Right forelimb (tissue), 1 donor: ENCODE measurements at places on chromosomes 2 and 18.
A peak's percentile ranks its signal among the peaks of the same experiment; 100 is the strongest.

DNA sequence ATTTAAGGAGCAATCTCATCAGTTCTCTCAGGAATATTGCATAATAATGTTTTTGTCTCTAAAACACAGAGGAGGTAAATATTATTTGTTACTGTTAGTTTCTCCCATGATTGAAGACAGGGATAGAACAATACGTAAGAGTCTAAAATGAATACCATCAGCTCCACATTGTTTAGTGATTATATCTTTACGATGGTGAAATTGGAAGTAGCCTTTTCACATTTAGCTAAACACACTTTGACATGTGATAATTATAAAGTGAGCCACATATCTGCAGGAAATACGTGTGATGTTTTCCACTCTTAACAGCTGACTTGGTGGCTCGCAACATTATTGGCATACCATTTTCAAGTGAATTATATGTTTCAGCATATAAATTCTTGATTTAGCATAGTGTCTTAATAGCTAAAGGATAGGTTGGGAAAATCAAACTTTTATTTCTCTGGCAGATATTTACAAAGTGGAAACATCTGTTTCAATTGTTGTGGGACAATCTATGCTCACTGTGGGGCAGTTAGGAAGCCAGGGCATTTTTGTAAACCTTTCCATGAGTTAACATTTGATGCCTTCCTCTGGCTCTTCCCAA is 208.1 kb upstream of the RASGRP3 start:
- no peak for DNase-seq

DNA sequence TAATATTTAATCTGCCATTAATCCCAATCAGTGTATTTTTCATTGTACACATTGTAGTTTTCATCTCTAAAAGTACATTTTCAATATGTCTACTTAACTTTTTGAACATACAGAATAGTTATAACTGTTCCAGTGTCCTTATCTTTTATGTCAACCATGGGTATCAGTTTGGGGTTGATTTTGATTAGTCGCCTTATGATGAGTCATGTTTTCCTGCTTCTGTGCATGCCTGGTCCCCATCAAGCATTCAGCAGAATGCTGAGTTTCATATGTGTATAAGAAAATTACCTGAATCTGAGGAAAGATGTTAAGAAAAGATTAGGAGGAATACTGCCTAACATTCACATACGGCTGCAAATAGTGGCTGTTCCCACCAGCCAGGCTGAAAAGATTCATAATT is 17.7 kb downstream of the SPDYA start:
- no peak for DNase-seq

GRCh38 chr2:187617905-187618304 is 63.7 kb upstream of the TFPI start:
- DNase-seq, result no peak

DNA sequence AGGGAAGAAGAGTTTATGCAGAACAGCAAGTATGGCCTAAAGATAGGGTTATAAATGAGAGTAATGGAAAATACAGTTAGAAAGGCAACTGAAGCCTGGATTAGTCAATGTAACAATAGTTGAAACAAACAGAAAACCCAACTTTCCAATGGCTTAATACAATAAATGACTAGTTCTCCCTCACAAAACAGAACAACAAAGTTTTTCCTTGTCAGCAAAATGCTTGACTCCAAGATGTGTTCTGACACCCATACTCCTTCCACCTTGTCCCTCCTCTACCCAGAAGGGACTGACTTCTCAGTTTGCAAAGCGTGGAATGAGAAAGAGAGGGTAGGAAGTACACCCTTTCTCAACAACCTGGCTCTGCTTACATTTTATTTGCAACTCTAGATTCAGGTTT is 191.4 kb upstream of the OSR1 start:
- no peak for DNase-seq

DNA sequence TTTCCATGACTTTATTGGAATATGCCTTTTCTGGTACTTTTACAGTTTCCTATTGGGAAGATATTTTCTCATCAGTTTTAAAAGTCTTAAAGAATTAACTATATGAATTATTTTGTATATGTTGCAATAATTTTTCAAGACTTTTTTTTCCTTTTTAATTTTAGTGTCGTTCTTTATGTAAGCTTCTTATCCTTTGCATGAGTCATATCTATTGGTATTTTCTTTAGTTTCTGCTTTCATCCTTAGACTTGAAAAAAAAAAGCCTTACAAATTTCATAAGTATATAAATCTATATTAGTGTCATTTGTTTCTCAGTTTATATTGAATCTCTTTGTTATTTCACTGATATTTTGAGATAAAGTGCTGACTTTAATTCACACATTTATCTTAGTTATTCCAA is 94.9 kb downstream of the DSEL start:
- DNase-seq, result no peak

- DNase-seq, result no peak
These were observed 75.3 kb upstream of the PROKR1 start for GRCh38 chr2:68568116-68568515.

GRCh38 chr2:126494593-126494992 is 161.4 kb upstream of the GYPC start:
- no peak for DNase-seq

DNA sequence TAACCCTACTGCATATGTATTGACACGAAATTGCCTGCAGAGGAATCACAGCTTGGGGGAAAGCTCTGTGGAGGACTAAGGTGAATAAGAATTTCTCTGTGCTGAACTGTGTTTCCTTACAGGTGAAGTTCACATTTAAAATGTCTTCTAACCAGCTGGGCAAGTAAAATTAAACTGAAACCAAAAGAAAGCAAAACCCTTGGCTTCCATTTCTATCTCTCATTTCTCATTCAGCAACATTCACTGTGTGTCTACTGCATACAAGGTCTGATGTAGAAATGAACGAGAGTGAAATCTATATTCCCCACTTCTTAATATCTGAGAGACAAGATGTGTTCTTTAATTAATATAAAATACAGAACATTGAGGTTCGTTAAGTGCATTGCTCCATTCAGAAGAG is 397.3 kb downstream of the SOX11 start:
- DNase-seq, result no peak

DNA sequence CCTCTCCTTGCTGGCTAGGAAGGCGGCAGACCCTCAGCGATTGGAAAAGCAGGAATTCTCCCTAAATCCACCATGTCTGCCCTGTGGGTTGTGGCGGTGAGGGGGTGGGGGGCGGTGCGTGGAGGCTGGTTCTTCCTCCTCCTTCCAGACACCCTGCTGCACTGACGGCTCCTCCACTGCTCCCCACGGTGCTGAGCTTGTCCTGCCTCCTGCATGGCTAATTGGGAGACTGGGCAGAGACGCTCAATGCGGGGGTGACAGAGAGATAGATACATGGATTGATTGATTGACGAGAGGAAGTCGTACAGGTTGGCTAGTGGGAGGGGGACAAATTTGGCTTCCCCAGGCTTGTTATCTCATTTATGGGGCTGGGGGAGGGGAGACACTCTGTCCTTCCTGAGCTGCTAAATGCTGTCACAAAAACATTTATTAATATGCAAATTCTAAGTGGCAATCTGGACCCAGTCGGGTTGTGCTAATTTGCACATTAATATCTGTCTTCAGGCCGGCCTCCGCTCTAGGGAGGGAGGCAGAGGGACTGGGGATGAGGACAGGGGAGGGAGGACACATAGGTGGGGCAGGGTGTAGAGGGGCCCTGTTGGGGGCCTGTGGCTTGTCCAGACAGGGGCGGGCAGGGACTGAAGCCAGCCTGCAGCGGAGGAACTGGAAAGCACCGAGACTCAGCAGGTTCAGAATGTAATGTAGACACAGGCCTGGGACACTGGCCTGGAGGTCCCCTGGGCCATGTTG is 181.6 kb downstream of the CELF4 start:
- no peak for DNase-seq

DNA sequence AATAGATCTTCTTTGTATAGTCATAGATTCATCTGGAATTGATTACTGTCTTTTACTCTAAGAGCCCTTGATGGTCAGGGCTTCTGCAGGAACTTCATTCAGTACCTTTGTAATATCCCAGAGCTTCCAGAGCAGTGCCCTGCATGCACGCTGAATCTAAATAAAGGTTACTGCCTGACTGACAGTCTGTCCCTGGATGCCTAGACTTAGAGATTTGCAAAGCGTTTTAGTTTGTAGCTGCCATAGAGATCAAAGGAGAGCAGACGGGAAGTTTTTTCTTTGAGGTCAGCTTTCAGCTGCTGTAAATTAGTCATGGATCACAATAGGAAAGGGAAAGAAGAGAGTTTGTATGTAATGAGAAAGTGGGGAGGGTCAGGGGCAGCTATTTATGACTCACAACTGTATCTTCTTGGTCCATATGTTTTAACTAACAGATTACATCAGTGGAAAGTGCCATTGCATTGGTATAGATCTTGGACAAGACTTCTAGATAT is 45.2 kb upstream of the NYAP2 start:
- no peak for DNase-seq

- DNase-seq, result peak; percentile 64
These were observed 1.8 kb upstream of the ID2 start for GRCh38 chr2:8679827-8680731.

DNA sequence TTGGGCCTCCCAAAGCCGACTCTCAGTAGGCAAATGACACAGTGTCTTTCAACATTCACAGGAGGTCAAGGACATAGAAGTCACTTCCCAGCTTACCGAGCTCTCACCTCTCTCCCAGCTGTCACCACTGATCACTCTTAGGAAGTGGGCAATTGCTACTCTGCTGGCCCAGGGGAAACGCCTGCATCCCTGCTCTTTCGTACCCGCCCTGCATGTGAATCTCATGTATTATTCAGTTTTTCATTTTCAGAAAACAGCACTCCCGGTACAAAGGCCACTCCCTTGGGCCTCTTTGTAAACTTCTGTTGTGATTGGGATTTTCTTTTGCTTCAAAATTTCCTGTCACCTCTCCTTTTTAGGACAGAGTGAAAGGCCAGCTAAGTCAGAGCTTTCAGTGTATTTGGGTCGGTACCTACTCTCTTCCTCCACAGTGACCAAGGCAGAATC is 15.4 kb downstream of the MRPL44 start:
- DNase-seq, result no peak

GRCh38 chr18:12304351-12305210 is 3.5 kb upstream of the TUBB6 start:
- no peak for DNase-seq

- no peak for DNase-seq
These were observed 146.5 kb upstream of the MGAT5 start for GRCh38 chr2:134107402-134107801.

- no peak for DNase-seq
These were observed 1380.1 kb downstream of the SUCLG1 start for GRCh38 chr2:83079007-83079406.

DNA sequence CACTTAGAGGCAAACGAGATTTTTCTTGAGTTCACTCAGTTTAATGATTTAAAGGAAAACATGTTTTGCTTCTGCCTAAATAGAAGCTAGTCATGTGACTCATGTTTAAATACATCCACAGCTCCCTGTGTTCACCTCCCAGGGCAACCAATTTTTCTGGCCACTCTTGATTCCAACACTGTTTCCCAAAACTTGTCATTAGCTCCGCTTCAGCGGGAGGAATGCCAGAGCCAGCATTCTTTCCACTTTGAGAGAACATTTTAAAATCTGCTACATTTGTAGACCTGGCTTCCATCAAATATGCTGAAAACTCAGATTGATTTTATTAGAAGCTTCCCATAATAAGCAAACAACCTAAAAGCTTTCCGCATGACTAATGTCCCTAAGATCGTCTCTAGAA is 2.8 kb upstream of the CYS1 start:
- peak; percentile 56 for DNase-seq

- DNase-seq, result no peak
These were observed 298.8 kb downstream of the TNS1 start for GRCh38 chr2:217703999-217704398.

DNA sequence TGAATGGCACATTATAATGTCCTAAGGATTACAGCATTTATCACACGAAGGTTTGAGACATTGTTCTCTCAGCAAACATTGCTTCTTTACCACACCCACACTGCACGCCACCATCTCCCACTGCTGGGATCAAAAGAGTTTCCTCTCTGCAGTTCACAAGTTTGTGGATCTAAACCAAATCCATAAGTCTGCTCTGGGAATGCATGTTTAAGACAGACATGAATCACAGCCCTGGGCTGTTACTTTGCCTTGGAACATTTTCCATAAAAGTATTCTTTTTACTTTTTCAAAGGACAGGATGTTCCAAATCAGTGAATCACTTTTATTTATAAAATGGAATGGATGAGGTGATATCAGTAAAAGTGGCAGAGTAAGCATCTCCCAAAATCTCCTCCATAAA is 36.1 kb downstream of the STPG4 start:
- DNase-seq, result no peak

- no peak for DNase-seq
These were observed 11.4 kb downstream of the ID2 start for GRCh38 chr2:8693157-8693821.

DNA sequence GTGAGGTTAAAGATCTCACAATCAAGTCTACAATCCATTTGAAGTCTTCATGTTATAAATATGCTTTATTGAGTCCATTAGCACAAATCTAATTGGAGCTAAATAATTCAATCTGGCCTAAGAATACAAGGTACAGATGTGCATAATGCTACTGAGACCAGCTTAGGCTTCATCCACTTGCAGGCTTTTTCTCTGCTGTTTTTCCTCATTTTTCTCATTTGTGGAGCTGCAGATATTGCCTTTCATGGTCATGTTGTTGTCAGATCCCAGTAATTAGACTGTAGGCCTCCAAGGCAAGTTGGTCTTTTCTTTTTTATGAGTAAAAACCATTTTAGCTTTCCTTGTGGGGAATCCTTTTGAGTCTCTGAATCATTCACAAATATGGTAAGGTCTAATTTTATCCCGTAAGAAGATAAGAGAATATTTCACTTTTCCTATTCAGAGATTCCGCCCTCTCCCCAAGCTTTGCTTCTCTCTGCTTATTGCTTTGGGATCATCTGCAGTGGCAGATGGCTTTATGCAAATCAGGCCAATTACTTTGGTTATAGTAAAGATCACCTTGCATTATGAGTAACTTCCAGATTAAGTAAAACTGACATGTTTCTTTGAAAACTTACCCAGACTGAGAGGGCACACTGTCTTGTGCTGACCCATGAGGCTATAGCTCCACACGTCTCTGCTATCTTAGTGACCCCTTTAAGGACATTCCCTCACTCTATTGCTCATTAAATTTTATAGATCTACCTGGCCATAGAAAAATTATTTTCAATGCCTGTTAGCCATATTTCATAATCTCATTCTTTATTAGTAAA is 80.9 kb downstream of the MGAT5 start:
- DNase-seq, result no peak

- peak; percentile 66 for DNase-seq
These were observed 52.5 kb upstream of the MCFD2 start for GRCh38 chr2:46967990-46968647.

- DNase-seq, result no peak
These were observed 284.5 kb downstream of the ZNF521 start for GRCh38 chr18:25067275-25068025.

DNA sequence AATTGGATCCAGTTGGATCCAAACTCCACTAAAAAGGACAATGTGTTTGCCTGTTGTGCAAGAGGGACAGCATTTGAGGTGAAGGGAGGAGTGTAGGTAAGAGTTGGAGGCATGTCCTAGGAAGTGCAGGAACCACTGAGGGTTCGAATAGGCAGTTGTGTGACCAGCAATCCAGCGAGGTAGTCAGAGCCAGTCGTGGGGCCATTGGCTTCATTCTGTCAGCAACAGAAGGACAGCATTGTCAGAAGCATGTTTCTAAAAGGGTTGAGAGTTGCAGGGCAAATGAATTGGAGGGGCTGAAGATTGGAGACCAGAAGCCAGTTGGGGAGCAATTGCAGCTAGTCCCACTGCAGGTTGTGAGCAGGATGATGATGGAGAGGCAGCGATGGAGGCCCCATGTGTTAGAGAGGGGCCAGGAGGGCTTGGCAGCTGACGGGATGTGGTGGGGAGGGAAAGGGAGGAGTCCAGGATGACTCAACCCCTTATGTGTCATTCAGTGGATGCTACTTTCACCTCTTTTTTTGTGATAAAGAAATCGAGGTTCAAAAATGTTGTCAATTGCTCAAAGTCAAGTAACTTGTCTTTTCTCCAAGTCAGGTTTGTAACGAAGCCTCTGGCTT is 96.7 kb upstream of the SIX3 start:
- no peak for DNase-seq
